Renal pelvis (tissue), 12 donors: ENCODE measurements at places on chromosomes 11 and 22.

DNA sequence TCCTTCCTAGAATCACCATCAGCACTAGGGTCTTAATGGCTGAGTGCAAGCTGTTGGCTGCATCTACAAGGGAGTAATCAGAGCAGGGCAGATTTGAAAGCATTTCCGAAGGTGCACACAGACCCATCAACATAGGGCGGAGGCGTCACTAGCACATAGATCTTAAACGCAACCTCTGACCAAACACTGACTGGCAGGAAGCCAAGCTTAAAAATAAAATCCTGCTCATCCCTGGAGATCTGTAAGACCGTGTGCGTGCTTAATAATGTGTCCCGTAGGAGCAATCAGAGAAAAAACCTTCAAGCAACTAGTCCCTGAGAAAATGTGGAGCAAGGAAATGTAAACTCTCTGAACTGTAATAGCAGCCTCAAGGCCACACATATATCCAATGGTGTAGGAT is 470.5 kb downstream of the ETS1 start:
- no peak for DNase-seq

- DNase-seq = no peak
Observed at GRCh38 chr11:90704510-90704909, 481.7 kb upstream of the CHORDC1 start.

DNA sequence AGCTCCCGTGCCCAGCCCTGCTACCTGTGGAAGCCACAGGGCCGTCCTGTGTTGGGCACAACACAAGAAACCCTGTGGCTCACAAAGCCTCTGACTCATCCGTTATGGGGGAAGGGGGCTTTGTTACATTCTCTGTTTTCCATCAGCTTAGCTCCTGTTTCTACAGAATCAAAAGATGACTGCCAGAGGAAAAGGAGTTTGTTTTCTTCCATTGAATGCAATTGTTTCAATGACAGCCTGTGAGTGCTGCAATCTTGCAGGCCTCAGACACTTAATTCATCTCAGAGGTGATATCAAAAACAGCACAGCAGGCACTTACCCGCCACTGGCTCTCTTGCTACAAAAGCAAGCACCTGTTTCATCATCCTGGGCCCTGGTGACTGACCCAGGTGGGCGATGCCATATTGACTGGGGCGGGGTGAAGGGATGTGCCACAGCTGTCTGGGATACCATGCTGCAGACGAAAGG is 194.3 kb downstream of the OPCML start:
- no peak for DNase-seq

DNA sequence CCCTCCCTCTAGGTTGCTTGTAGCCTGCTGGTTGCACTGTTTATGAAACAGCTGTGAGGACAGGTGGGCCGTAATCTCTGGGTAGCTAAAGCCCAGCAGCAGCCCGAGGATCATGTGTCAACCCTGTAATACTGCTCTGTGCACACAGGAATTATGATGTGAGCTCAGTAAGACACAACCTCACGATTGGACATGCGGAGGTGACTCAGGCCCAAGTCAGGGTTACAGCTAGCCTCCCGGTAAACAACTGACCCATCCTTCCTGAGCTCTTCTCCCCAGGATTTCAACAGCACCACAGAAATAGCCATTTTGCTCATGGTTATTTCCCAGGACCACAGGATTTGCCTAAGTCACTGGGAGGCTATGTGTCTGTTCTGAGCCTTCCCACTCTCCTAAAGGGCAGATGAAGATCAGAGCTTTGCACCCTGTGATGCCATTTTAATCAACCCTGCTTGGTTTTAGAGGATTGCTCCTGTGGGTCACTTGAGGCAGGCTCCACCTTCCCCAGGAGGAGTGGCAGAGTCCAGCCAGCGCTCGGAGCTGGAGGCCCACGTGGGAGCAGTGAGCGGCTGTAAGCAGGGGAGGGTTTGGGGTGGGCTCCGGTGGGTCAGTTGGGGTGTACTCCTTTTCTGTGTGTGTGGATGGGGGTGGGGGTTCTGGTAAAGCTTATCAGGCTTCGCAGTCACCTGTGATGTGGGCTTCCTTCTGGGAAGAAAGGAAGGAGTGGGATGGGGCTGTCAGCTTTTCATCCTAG is at the start of gene AMPD3:
AMPD3 (plus strand) TSS at position 387 of the 754 bp plus-strand sequence. CDS start 6,256 bp downstream, outside the sequence.
- peak; percentile 36 for DNase-seq

GRCh38 chr11:118068206-118068944 is 8.5 kb upstream of the TMPRSS4 start:
- DNase-seq = no peak

- no peak for DNase-seq
Observed at GRCh38 chr22:44309137-44309536, 3.6 kb downstream of the SHISAL1 start.

GRCh38 chr11:47308050-47308823 is 38.3 kb downstream of the MADD start:
- no peak for DNase-seq

DNA sequence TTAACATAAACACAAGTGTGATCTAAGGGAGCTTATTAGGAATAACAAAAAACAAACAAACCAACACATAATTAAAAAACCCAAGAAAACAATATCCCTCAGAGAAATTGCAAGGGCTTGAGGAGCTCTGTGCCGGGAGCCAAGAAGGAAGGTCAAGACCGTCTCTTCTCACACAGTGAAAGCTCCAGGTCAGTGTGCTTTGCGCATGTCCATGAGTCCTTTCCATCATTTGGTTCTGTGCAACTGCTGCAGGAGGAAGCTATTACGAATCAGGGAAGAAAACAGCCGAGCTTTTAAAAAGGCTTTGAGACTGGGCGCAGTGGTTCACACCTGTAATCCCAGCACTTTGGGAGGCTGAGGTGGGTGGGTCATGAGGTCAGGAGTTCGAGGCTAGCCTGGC is 4.6 kb downstream of the KRTAP5-8 start:
- DNase-seq = no peak

DNA sequence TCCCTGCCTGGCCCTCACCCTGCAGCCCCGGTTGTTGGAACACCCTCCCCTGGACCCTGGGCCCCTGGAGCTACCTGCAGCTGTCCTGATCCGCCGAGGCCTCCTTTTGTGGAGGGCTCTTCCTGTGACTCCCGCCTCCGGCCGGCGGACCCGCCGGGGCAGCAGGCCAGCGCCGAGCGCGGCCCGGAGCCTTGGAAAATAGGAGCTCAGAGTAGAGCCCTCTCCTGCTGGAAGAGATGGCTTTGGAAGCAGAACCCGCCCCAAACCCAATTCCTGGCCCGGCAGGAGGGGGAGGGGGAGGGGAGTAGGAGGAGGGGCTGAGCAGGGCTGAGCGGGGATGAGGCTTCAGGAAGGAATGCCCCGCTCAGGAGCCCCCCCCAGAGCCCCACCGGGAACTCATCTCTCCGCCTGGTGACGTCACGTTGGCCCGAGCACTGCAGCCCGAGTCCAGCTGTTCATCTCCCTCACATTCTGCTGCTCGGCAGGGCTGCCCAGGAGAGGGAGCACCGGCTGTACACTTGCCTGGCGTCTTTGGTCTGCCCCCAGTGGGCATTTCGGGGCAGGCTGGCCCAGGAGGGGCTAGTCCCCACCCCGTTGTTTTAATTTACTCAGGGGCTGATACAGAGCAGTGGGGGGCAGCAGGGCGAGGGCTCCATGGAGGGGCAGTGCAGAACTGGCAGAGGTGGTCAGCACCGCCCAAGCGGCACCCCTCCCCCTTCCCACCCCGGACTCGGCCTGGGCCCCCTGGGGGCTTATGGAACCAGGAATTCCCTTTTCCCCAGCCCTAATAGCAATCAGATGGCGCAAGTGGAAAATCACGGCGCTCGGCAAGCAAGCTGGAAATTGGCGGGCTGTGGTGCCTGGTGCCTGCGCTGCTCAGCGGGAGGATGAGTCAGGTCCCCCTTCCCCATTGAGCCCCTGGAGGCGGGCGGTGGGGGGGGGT is at the start of gene MRGPRF:
MRGPRF (minus strand) TSS at position 238 of the 943 bp plus-strand sequence. CDS start 3,345 bp downstream, outside the sequence.
- DNase-seq = no peak

DNA sequence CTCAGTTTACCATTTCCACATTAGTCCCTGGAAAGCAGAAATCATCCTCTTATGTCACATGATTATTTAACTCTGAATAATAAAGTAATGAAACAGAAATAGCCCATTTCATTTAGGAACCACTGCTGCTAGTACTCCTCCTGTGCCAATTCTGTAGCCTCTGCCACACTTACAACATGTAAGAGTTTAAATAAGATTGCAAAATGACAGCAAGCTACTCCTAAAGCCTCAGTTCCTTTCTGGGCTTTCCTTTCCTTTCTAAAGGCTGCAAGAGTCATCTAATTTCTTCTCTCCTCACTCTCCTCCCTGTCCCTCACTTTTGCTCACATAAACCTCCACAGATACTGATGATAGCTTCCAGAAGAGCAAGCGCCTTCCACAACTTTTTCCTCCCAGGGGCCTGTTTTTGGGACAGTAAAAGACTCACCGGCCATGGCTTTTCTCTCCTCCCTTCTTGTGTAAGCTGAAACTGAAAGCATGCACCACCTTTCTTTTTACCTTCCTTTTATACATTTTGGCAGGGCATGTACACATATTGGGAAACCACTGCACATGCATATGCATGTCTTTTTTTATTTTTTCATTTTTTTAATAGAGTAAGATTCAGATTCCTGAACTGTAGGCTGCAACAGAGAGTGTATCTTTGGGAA is 38.5 kb downstream of the CARD18 start:
- DNase-seq = no peak

DNA sequence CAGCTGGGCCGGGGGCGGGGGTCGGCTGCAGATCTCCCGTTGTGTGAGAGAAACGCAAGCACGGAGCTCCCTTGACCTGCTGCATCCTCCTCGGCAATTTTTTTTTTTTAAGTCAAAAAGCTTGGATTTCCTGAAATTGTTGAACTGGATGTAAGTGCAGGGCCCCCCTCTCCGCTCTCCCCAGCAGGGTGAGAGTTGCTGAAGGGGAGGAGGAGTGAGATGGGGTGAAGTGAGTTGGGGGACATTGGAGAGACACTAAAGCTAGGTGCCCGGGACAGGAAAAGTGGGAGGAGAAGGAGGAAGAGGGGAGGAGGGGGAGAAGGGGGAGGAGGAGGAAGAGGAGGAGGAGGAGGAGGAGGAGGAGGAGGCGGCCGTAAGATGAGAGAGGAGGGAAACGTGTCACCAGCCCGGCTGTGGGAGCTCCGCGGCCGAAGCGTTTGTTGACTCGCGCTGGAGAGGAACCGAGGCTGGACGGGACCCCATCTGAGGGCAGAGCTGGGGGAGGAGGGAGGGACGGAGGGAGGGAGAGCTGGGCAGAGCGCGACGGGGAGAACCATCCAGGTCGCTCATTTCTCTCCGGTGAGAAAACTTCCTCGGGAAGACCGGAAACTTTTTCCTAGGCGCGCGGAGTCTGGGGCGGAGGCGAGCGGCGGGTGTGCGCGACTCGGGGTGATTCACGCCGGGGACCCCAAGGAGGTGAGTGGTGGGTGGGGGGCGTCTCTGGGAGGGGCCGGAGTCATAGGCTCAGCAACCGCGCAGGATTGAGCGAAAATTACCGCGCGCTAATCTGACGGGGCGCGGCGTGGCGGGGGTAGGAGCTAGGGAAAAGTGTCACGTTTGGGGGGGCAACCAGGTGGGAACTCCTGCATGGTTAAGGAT is 80.2 kb downstream of the PRR5L start:
- DNase-seq = no peak

DNA sequence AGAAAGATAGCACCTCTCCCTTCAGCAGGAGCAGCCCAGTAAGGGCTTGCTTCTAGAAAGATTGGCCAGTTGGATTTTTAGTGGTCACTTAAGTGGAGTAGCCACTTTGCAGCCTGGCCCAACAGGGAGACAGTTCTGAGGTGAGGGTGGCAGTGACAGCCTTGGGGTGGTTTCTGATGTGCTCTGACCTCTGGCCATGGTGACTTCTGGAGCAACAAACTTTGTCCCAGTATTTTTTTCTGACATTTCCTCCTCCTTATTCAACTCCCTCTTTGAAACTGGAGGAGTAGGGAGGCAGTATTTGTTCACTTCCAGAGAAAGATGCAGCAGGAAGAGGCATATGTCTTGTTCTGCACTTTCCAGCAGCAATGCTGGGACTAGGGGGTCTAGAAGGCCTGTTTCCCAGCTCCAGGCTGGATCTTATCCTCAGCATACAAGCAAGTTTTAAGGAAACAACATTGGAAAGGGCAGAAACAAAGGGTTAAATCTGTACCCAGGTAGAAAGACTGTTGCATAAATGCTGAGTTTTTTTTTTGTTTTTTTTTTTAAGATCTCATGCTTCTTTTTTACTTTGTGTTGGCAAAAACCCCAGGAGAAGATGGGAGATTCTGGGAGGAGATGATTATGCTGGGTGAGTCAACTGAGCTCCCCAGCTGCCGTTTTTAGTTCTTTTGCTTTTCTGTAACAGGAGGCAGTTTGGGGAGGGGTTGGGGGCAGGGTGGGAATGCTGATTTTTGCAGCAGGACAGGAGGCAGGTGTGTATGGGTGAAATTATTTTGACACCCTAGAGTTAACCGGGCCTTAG is 37.2 kb downstream of the RCOR2 start:
- no peak for DNase-seq

GRCh38 chr11:45470151-45470793 is 184.1 kb upstream of the SYT13 start:
- DNase-seq = no peak

DNA sequence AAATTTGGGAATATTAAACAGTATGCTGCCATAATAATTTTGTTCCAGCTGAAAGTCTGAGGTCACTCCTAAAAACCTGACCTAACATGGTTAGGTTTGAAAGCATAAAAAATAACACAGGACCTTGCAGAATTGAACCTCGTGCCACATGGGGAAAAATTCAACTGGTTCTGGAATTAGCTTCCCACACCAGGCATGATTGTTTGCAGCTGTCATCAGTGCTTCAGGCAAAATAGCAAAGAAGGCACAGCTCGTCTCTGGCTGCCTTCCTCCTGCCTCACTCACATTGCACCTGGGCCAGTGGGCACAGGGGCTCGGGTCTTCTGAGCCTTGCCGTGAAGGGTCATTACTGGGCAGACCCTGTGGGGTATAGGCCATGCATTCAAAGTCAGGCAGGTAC is 153.8 kb upstream of the ARHGAP20 start:
- no peak for DNase-seq

DNA sequence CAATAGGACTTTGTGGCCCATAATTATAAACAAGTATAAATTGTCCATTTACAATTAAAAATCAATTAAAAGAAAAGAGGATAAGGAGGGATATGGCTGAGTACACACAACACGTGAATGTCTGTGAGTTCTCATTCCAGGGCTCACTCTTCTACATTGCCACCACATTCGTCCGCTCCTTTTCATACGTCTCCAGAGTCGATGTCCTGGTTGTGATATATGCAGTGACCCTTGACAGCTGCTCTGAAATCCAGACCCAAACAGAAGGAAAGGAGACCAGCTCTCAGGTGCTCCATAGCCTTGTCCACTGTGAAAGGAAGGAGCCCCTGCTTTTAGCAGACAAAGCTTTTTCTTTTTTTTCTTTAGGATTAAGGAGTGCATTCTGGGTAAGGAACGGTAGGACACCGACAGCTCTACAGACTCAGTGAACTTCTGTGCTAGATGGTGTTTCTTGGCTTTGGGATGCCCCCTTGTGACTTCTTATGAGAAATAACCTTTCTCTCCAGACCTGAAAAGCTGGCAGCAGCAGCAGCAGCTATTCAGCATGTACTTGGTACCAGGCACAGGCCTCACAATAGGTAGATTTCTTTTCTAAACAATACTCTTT is 19.7 kb upstream of the DNAJB13 start:
- DNase-seq = peak; percentile 15

- no peak for DNase-seq
Observed at GRCh38 chr11:107769189-107769588, 57.3 kb upstream of the SLN start.
